ENCODE measurements at places on chromosomes 7 and 10. TPM values are rescaled to one million over a fixed set of nuclear protein-coding genes. Genes with fewer than 3 reads are reported as not detected.

Gene ITPRID1
- total RNA-seq = not detected

Gene MYOZ1
- 1.2 TPM for total RNA-seq

Gene ZNF12
- total RNA-seq = 43.0 TPM

Gene SPDYE18
- 1.4 TPM for total RNA-seq

Gene PRKG1
- 19.7 TPM for total RNA-seq

Gene KCTD7
- total RNA-seq = 13.4 TPM

Gene ADRB1
- total RNA-seq = 1.3 TPM

Gene CHN2
- total RNA-seq = 6.3 TPM

Gene DPYSL4
- total RNA-seq = 2.3 TPM

Gene STEAP1B
- total RNA-seq = 0.66 TPM

Gene NHLRC2
- 56.0 TPM for total RNA-seq

Measured in breast epithelium (tissue), 4 donors.